Stimulated activated CD4-positive, alpha-beta T cell treated with anti-CD3 and anti-CD28 coated beads, TNF-alpha, amount 100 ng/mL, for 4 hours (primary cell): ENCODE measurements at places on chromosomes 16 and 17.

DNA sequence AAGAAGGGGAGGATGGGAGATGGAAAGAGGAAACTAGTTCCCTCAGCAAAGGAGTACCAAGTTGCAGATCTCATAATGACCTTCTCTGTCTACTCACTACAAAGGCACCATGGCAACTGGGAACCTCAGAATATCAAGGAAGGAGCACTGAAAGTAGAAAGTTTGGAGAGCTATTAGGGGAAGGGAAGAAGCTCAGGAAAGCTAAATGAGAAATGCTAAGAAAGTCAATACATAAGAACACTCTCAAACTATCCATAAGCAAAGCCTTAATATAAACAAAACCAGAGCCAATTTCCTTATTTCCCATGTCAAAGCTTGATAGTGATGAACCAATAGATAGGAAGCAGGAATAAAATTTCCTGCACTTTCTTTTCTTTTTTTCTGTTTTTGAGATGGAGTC, 57.9 kb upstream of the C17orf78 start:
- DNase-seq = no peak

DNA sequence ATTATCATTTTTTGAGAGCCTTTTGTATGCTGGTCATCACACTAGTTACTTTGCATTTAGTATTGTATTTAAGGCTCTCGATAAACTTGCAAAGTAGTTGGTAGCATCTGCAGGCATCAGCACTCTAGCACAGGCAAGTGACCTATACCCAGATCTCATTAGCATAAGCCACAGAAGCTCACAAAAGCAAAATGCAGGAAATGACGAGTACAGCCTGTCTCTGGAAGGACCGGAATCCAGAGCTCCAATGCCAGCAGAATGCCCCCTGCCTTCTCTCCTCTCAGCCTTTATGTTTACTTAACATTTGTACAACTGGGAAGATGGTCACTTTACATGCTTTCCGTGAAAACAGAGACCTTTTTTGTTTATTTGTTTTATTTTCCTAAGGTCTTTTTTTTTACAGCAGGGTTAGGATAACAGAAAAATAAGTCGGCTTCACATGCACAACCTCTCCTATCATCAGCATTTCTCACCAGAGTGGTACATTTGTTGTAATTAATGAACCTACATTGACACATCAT, 45.4 kb upstream of the MYOCD start:
- no peak for DNase-seq

- DNase-seq = no peak
Observed at GRCh38 chr17:64774888-64775540, 112.9 kb upstream of the SMURF2 start.

- no peak for DNase-seq
Observed at GRCh38 chr17:9878786-9879525, 26.1 kb downstream of the RCVRN start.

DNA sequence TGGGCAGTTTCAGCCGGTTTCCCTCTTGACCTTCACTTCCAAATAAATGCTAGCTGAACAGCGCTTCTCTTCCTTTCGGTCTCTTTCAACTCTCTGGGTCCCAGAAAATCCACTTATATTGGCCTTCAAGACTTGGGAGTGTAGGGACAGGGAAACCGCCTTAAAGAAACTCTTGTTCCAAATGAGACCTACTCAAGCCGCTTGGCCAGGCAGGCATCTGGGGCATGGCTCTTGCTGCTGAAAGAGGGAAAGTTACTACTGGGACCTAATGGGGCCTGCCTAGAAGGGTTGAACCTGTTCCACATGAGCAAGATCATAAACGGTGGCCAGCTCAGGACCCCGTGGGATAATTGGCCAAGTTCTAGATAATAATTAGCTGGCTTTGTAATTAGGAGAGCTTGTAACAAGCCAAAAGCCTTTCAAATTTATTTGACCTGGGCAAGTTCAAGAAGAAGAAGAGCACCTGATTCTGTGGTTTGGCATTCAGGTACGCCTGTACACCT, 13.2 kb downstream of the CDH1 start:
- DNase-seq = no peak

- DNase-seq = no peak
Observed at GRCh38 chr16:5971106-5971505, 873.5 kb upstream of the EEF2KMT start.
